Substantia nigra (tissue), 51 donors: ENCODE measurements at places on chromosomes 1 and 21.
A peak's percentile ranks its signal among the peaks of the same experiment; 100 is the strongest.

- no peak for DNase-seq
Measured at GRCh38 chr1:90509225-90510048, 207.7 kb downstream of the BARHL2 start.

DNA sequence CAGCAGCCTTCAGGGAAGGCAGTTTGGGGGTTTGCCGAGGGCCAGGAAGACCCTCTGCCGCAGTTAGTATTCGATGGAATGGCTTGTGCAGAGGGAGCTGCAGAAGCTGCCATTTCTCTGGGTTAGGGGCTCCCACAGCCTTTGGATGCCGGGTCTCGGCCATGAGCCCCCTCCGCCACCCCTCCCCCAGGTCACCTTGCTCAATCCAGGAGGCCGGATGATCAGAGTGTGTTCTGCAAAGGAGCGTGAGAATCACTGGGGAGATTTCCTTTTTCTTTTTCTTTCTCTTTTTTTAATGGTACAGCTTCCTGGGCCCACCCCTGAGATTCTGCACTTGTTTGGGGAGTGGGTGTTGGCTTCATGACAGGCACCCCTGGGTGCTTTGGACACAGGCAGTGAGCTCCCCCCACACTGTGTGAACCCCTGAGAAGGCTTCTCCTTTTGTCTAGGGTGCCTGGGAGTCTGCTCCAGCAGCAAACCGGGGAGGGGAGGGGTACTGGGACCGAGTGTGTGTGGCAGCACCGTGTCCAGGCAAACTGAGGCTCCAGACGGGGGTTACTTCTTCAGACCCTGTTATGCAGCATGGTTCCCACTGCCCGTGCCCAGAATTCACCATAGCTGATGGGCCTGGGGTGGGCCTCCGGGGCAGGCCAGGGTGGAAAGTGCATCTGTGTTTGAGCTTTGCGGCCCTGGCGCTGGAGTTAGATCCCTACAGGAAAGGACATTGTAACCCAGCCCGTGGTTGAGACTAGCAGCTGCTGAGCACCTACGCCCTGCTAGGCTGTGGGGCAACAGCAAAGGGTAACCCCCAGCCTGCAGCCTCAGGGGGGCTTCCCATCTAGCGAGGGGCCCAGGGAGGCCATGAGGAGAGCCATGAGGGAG, 18.5 kb downstream of the TNFRSF1B start:
- DNase-seq = no peak

DNA sequence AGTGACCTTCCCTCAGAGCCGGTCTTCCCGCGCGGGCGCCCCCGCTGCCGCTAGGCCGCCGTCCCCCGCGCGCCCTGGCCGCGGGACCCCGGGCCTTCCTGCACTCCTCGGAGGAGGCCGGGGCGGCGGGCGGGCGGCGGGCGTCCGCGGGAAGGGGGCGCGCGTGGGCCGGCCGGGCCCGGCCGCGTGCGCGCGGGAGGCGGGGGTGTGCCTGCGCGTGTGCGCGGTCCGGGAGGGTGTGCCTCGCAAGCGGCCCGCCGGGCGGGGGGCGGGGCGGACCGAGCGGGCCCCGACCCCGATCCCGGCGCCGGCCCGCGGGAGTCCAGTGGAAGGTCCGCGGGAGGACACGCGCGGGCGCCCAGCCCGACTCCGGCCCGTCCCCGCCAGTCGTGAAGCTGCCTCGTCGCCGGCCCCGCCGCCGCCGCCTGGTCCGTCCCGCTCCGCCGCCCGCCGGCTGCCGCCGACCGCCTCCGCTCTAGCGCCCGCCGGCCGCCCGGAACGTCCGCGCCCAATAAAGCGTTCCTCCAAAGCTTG, 438 bp downstream of the MRPS6 start:
- DNase-seq = peak; percentile 52

DNA sequence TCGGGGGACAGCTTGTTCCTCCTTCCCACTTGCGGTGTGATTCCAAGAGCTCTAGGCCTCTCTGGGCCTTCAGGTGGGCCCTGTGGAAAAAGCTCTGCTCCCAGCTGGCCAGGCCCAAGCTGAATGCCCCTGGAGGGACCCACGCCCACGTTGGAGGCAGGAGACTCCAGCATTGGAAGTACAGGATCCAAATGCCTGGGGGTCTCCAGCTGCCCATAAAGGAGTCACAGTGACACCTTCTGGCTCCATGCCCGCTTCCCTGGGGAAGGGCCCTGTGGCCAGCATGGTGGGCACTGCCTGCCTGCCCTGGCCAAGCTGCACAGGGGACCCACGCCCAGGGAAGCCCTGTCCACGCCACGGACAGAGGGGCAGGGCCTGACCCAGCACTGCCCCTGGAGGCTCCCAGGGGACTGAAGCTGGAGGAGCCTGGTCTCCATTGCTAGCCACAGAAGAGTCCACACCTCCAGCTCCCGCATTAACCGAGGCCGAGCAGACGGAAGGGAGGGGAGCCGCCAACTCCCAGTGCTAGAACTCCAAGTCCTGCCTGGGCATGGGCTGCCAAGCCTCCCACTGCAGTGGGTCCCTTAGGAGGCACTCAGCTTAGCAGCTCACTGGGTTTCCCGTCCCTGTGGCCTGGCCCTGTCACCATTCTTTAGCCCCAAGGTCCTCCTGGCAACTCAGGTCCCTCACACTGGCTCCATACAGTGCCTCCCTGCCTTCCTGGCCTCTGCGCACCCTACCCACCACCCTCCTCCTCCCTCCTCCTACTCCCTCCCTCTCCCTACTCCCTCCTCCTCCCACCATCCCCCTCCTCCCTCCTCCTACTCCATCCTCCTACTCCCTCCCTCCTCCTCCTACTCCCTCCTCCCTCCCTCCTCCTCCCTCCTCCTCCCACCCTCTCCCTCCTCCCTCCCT, 41.9 kb downstream of the WNT9A start:
- DNase-seq = no peak

- peak; percentile 33 for DNase-seq
Measured at GRCh38 chr1:45205011-45205909, 1.1 kb downstream of the ZSWIM5 start.

DNA sequence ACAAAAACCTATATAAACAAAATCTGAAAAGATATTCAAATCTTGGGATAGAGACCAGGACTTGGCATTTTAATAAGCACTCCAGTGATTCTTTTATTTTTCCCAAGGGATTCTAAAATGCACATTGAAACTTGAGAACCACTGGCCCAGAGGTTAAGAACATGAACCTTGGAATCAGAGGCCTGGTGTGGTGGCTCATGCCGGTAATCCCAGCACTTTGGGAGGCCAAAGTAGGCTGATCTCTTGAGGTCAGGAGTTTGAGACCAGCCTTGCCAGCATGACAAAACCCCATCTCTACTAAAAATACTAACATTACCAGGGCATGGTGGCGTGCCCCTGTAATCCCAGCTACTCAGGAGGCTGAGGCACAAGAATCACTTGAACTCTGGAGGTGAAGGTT, 12.9 kb upstream of the CEP85 start:
- DNase-seq = no peak

GRCh38 chr1:44723496-44724295, 7.3 kb downstream of the RNU5D-1 start:
- no peak for DNase-seq

DNA sequence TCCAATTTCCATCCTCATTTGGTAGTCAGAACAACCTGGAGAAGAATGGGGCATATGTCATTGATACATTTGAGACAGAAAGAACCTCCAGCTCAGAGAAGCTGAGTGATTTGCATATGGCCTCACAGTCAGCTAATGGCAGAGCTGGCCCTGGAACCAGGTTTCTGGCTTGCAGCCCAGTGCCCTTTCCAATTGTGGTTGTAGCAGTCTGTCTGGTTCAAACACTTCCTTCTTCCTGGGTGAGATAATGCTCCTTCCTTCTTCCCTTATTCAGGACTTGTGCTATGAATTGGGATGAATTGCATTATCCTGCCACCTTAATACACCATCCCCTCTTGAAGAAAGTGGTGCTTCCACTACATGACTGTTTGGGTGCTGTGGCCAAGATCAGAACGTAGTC, 24.2 kb downstream of the SLC5A9 start:
- peak; percentile 12 for DNase-seq

DNA sequence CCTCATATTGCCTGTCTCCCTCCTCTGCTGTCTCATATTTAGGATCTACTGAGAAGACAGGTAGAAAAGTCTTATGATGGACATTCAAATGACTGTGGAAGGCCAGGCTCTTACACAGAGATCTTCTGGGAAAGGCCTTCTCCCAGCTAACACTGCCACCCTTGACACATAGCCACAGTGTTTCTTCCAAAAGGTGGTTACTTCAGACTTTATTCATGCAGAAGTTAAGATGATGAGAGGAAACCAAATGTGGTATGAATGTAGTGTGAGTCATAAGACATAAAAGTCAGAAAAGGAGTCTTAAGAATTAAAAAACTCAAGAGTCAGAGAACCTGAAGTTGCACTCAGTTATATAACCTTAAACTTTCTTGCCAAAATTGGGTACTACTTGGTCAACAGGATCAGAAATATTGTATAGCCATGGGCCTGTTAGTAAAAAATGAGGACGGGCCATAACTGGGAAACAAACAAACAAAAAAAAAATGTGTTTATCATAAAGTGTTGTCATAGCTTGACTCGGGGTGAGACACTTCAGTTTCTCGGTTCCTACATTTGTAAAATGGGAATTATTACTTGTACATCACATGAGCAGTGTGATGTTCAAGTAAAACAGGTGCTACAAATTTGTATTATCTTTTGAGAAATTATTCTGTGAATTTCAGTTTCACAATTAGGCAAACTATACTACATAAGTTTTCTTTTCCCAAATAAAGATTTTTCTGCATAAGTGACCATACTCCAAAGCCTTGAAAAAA, 1.2 kb upstream of the DENND1B start:
- no peak for DNase-seq

DNA sequence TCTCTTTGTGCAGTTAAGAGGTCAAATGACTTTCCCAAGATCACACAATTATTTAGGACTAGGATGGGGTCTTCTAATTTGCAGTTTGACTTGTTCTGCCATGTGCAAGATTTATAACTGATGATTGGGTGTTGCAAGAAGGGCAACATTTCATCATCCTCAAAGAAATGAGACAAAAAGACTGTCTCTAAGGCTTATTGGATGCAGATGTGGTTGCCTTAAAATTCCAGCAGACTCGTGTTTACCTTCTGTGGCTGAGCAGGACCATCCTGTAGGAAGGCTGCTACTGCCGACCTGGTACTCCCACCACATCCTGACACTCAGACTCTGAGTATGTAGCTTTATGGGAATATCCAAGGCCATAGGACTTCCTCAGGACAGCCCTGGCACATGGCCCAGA, 99.9 kb upstream of the SGIP1 start:
- no peak for DNase-seq

- no peak for DNase-seq
Measured at GRCh38 chr1:218760601-218761570, 412.8 kb upstream of the LYPLAL1 start.

DNA sequence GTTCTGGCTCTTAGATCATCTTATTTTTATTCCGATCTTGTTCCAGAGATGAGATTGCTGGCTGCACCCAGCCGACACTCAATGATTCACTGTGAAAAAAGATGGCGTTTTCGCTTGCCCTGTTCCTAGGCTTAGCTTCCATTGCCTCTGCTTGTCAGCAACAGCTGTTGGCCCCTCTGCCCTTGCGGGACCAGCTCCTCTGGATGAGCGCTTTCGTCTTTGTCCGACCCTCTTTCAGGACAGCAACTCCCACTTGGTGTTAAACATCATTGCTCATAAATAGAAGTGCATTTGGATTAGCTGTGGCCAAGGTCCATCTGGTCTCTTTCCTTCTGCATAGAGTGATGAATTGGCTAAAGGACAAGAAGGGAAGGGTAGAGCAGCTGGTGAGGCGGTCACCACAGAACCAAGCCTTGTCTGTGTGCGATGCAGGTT, 43.5 kb upstream of the SCCPDH start:
- no peak for DNase-seq

DNA sequence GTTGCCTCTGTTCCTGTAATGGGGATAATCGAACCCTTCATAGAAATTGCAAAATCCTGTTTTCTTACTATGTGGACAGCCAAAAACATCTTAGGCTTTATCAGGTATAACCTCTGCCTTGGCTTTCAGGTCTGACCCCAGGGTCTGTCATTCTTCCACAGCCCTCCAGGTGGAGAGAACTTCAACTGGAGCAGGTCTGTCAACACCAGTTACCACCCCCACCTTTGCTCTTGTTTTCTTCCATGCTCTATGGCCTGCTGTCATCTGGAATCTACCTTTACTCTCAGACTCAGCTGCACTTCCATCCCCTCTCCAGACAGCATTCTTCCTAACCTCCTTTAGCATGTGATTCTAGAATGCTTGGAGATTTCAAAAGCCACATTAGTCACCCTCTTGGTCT, 10.4 kb upstream of the GJA9 start:
- DNase-seq = no peak

- no peak for DNase-seq
Measured at GRCh38 chr1:19336543-19336942, 24.4 kb downstream of the SLC66A1 start.

- DNase-seq = no peak
Measured at GRCh38 chr1:99674115-99675064, 28.5 kb downstream of the PALMD start.

- DNase-seq = peak; percentile 32
Measured at GRCh38 chr1:184150776-184151531, 99.4 kb downstream of the TSEN15 start.

- no peak for DNase-seq
Measured at GRCh38 chr1:207454046-207454964, at the start of gene CR2. TSS of gene CR2 (plus strand) at chr1:207454328. CDS start at chr1:207454419, 91 bp downstream.

DNA sequence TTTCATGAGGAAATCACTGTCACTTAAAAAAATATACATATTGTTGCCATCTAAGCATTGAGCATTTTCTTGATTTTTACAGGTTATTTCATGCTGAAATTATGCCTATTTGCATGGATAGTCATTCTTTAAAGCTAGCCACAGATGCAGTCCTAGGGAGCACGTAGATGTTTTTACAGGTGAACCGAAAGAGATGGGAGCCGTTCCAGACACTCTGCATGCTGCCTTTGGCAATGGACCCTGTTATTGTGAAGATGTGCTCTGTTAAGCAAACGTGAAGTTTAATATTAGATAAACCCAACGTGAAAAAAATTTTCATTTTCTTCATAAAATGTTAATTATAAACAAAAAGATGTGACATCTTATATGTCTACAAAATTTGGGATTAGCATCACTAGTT, 7.1 kb downstream of the PROX1 start:
- DNase-seq = no peak

GRCh38 chr1:174626031-174627025, 178.6 kb downstream of the GPR52 start:
- DNase-seq = no peak

- DNase-seq = no peak
Measured at GRCh38 chr1:53644909-53645689, 93.9 kb downstream of the GLIS1 start.
